ENCODE measurements at places on chromosomes 5 and 9.

DNA sequence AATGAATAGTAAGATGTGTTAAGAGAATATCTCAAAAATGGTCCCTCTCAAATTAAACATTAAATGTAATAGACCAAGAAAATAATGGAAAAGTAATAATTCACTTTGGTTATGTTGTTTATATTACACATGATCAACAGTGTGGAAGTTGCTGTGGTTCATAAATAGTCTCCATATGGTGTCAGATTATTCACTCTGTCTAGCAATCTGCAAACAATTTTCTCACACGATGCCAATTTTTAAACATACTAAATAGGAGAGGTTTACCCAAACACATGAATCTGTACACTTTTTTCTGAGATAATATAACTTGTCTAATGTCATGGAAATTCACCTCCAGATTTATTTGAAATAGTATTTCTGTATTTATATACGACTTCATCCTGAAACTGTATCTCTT, 217.4 kb upstream of the FBXL7 start:
- no peak for DNase-seq

DNA sequence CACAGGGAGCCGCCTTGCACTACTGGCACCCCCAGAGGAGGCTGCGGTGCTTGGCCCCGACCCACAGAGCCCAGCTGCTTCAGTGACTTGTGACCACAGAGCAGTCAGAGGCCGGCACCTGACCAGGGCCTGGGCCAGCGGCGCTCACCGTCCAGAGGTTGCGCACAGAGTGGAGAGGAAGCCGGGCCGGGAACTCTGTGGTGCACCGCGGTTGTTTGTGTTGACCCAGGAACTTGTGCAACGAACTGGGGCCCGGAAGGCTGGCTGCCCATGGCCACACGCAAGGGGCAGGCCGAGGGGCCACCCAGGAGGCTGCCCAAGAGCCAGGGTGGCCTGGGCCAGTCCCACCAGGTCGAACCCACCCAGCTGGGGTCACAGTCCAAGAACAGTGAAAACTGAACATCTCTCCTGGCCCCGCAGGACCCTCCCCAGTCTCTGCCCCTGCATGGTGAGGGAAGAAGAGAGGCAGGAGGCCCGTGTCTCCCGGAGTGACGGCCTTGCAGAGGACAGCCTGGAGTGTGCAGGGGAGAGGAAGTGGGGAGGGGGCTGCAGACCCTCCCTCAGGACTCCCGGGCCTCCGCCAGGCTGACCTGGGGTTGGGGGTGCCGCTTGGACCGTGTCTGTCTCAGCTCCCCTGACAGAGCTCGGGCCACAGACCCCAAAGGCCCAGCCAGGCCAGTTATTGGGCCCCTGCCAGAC, 42.8 kb upstream of the EGFL7 start:
- peak; percentile 54 for DNase-seq

- no peak for DNase-seq
These were observed 17.5 kb downstream of the TMEM161B start for GRCh38 chr5:88251048-88251711.

- DNase-seq, result no peak
These were observed 926.4 kb downstream of the MAT2B start for GRCh38 chr5:164431634-164432304.

DNA sequence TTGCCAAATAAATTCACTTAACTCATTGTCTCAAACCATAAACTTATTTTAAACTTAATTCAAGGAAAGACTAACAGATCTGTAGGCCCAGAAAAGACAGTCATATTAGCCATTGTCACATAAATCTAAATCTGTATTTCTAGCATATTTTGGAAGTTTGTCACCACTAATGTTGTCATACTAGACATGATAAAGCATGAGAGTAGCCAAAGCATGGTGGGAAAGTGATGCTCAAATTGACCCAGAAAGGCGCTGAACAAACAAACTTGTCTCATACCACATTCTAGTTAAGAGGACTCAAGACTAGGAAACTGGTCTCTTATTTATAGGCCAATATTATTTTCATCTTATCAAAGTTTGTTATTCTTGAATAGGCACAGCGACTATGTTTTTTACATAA, 99.4 kb downstream of the VCAN start:
- no peak for DNase-seq

DNA sequence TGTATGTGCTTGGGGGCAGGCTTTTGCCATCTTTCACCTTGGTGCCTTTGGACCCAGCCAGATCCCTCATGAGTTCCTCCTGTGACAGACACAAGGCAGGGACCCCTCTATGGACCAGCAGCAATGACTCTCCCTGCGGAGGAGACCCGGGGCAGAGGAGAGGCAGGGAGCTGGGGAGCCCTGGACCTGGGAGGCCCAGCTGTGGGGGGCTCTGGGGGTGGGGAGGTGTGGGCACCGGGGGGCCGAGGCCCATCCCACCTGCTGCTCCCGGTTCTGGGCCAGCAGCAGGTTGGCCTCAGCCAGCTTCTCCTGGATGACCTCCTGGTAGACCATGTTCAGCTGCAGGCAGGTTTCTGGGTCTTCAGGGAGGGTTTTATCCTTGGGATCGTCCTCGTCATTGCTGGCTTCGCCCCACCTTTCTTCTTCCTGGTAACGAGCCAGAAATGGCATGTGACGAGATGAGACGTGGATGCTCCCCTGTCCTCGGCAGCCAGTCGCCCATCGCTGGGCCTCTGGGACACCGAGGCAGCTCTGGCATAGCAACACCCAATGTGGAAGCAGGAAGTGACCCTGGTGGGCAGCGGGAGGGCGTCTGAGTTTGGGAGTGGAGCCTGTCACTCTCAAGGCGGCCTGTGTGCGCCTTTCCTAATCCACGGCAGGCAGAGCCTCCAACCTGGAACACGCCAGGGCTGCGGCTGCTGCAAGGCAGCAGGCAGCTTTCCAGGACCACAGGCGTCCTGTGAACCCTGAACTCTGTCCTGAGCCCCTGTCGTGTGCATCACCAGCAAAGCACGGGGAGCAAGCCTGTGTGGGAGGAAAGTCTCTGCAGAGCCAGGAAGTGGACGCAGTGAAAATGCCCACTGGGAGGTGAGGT, 4.4 kb downstream of the SNAPC4 start:
- DNase-seq, result no peak

- DNase-seq, result no peak
These were observed 6.3 kb upstream of the ADAM19 start for GRCh38 chr5:157581901-157582300.

DNA sequence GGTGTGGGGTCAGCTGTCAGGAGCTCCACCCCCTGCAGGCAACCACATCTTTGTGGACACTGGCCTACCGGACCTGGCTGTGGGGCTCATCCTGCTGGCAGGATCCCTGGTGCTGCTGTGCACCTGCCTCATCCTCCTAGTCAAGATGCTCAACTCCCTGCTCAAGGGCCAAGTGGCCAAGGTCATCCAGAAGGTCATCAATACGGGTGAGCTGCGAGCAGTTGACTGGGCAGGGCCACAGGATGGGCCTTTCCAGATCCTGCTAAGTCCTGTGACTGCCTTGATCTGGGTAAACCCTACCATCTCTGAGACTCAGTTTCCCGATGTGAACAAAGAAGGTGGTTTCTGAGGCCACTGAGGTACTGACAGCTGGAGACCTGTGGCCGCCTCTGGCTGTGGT, 6.5 kb downstream of the PFN3 start:
- DNase-seq, result no peak

DNA sequence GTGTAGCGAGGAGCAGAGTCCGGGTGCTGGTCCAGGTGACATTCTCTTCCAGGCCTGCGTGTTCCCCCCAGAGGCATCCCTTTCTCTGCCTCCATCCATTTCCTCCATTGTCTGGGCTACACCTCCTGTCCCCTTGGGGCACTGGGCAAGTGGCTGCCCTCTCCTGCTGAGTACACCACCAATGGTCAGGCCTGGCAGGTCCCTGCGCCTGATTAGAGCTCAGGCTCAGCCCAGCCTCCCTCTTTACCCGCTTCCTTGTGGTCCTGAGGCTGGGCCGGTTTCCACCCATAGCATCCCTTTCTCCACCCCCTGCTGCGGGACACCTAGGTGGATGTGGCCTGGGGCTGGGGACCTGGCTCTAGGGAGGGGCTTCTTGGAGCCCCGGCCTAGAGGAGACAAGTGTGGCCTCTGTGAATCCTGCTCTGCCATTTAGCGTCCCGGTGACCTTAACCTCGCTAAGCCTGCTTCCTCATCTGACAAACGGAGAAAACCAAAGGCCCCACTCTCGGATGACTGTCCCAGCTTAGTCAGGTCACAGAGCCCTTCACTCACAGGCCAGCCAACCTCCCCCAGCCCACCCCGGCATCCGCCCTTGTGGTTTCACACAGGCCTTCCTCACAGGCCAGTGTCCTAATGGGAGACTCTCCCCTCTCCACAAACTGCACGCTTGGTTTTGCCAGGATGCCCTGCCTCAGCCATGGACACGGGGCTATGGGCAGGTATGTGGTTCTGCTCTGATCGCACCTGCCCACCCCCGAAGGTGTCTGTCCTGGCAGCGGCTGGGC, 12.9 kb downstream of the DOLPP1 start:
- no peak for DNase-seq

DNA sequence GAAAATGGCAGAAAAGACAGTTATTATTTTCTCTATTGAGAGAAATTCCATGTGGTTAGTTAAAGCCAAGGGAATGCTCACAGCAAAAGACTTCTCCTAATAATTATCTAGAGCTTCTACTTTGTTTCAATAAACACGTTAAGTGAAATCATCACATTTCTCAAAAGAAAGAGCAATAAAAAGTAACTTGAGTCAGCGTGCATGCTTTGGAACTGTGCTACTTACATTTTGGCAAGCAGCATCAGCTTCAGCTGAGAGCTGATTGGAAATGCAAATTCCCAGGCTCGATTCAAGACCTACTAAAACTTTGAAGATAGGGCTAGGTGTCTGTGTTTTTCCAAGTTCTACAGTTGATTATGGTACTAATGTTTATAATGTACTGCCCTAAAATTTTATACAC, 132.1 kb downstream of the CDH18 start:
- no peak for DNase-seq

- DNase-seq, result no peak
These were observed 61.0 kb downstream of the RALGPS1 start for GRCh38 chr9:126975327-126976220.

DNA sequence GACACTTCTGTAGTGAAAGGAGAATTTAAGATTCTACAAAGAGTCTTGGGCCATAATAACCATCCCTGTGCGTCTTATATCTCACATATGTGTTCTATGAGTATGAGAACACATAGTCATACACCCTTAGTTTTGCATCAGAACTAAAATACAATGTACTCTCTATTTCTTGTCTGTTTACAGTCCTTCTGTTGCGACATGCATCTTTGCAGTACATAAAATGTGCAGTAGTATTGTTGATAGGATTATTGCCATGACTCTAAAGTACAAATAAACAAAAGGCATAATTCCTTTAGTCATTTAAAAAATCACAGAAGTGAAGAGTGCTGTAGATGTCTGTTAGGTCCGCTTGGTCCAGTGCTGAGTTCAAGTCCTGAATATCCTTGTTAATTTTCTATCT, 201.9 kb downstream of the NR3C1 start:
- DNase-seq, result no peak

- DNase-seq, result no peak
These were observed 52.9 kb upstream of the KIAA1958 start for GRCh38 chr9:112433499-112434392.

GRCh38 chr9:78788101-78788500, 491.2 kb downstream of the PSAT1 start:
- no peak for DNase-seq

DNA sequence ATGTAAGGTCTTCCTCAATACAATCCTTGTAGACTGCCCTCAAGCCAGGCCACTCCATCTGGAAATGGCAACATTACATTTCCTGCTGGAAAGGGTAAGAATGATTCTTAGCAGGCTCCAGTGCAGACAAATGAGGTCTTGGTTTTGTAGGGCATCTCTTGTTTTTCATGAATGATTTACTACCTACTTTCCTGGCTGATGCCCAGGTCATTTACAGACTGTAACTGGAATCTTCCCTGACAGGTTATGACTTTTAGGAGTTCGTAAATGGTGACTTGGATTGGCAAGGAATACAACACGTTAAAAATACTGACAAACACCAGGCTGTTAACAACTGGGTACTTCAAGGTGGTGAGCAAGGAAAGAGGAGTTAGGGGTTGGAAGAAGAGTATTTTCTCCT, 510.5 kb upstream of the TNC start:
- DNase-seq, result no peak

- no peak for DNase-seq
These were observed 480.7 kb downstream of the DMAC1 start for GRCh38 chr9:7318920-7319319.

GRCh38 chr5:41638685-41639084, 128.3 kb upstream of the PLCXD3 start:
- no peak for DNase-seq

DNA sequence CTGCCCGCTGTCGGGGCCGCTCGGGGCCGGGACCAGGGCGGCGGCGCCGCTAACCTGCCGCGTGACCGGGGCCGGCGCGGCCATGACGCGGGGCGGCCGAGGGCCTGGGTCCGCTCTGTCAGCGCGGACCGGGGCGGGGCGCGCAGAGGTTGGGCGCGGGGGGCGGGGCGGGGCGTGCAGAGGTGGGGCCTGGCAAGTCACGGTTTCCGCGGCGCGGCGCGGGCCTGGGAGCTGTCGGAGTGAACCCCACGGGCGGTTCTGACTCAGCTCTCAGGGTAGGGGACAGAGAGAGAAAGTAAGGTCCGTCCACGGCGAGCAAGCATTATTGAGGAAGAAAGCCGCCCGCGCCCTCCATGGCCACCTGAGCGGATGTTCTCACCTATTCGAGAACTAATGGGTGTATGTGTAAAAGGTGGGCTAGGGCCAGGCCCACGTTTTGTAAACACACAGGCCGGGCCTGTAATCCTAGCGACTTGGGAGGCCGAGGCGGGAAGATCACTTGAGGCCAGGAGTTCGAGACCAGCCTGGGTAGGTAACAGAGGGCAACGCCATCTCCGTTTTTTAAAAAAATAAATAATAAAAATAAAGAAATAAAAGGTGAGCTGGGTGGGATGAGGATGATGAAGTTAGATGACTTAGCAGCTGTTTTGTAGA, at the start of gene PRXL2C:
TSS of gene PRXL2C (minus strand) at position 120 of the 654 bp plus-strand sequence. CDS start at position 84, 36 bp downstream.
- DNase-seq, result peak; percentile 89

GRCh38 chr5:156420665-156421064, 93.7 kb downstream of the SGCD start:
- DNase-seq, result no peak

- no peak for DNase-seq
These were observed 70.7 kb downstream of the GDNF start for GRCh38 chr5:37769108-37769507.

DNA sequence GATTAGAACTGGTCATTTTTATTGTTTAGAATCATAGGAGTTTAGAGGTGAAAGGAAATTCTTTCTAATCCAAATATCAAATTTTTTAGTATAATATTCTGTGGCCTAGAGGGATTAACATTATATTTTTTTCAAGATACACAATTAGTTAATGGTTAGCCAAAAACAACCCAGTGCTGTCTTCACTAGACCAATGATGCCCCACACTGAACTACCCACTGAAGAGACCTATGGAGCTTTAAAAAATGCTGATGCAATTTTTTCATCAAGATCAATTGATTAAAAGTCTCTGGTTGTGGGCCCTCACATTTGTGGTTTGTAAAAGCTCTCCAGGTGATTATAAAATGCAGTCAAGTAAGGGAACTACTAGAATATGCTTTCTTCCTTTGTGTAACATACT, 274.1 kb upstream of the C9orf72 start:
- DNase-seq, result no peak

GRCh38 chr5:78621291-78621738, 27.3 kb downstream of the LHFPL2 start:
- DNase-seq, result no peak

Measured in heart right ventricle (tissue), 16 donors.